NCI-H1694 treated with DMSO at 0.1 percent for 48 hours (cell line): ENCODE measurements at places on chromosomes 7 and 10.
A peak's percentile ranks its signal among the peaks of the same experiment; 100 is the strongest.

GRCh38 chr7:76074972-76075370 is 27.1 kb downstream of the MDH2 start:
- DNase-seq, result no peak

DNA sequence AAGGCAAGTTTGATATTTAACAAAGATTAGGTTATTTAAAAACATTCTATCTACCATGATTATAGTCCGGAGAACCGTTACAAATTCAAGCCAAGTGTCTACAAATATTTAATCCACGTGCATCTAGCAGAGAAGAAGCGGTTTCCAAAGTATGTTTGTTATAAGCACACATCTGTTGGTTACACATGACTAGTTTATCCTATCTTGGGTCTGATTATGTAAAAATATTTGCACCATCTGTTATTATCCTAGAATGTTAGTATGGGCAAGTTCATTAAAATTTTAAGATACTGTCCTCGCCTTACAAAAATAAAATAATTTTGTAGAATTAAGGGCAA is 289.2 kb upstream of the VSTM2A start:
- DNase-seq, result no peak

DNA sequence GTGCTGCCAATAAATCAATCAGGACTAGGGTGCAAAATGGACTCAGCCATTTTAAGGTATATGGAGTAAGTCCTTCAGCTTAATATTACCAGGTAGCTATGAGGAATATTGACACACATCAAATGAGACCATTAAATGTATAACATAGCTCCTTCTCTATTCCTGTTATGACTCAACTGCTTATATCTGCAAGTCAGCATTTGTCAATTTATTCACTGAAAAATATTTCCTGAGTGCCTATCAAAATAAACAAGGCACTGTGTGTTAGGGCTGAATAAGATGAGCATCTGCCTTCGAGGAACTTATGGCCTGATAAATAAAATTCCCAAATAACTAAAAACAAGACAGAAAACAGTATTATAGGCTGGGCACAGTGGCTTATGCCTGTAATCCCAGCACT is 113.8 kb downstream of the CDK6 start:
- no peak for DNase-seq

GRCh38 chr10:29160150-29160617 is 128.7 kb upstream of the LYZL1 start:
- no peak for DNase-seq

- no peak for DNase-seq
These were observed 673.9 kb downstream of the PARD3 start for GRCh38 chr10:34141032-34141680.

- no peak for DNase-seq
These were observed 54.5 kb downstream of the CUL1 start for GRCh38 chr7:148753224-148753623.

- DNase-seq, result no peak
These were observed 108.0 kb downstream of the SDK1 start for GRCh38 chr7:3408814-3409595.

GRCh38 chr7:134767520-134768168 is 11.8 kb upstream of the CALD1 start:
- DNase-seq, result no peak

DNA sequence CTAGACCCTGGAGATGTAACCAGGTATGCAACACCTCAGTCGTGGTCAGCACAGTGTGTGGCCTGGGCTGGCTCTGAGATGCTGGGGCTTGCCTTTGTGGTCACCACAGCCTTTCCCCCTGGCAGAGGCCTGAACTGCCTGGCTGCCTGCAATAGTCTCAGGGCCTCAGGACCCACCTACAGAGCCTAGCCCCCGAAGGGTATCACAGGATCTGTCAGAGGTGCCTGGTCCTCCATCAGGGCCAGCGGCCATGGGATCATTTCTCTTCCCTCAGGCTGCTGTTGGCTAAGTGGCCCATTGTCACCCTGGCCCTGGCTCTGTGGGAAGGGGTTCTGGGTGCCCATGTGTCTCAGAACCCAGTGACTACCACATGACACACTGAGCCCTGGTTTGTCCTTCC is 141.6 kb downstream of the CYP26A1 start:
- no peak for DNase-seq

DNA sequence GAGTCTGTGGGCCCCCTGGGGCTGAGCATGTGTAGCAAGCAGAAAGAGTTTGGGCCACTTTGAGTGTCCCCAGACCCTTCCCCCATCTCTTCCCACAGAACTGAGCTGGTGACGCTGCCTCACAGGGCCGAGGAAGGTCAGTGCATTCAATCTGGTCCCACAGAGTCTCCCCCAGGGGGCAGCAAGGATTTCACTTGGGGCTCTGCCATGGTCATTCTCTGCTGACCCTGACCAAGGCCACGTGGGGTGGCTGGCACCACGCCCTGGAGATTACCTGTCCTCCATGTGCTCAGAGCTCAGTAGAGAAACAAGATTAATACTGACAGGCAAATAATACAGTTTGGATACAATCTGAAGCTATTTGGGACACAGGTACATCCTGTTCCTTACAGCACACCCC is 30.2 kb downstream of the ADRA2A start:
- no peak for DNase-seq

- DNase-seq, result no peak
These were observed 149.2 kb downstream of the PRKAG2 start for GRCh38 chr7:151727579-151728285.

DNA sequence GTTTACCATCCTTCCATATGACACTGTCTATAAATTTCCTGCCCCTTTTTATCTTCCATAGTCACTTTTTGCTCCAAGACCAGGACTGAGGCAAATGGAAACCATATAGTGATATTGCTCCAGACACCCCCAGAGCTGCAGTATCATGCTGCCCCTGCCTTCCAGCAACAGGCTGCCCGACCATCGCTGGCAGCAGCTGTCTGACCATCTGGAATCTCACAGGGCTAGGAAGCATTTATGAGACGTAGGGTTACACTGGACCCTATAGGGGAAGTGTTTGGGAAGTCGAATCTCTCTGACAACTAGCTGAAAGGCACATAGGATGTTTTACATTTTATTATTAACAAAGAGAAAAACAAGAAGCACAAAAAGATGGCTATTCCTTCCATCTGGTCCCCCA is 19.4 kb downstream of the ENO4 start:
- peak; percentile 8 for DNase-seq

DNA sequence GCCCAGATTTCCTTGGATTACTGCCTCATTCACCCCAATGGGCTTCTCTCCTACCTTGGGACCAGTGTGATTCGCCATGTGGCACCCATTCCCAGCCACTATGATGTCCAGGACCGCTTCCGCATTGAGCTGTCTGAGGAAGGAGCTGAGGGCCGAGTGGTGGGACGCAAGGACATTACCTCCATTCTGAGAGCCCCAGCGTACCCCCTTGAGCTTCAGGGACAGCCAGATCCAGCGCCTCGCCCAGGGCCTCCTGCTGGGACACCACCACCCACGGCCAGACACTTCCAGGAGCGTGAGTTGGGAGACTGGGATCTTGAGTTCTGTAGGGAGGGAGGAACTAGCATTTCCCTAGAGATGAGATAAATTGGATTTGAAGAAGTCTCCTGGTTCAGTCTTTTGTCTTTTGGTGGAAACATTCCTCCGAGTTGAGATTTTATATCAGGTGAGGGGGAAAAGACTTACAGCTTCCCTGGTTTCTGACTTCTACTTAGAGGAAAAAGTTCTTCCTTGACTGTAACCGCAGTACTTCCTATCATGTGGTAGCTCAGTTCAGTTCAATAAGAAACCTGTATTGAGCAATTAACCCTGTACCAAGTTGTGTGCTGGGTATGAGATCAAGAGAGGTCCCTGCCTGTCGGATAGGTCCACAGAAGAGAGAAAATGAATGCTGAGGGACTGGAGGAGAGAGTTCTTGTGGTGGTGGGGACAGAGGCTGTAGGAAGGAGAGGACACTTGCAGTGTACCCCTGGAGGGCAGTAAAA is 1.3 kb downstream of the MOSPD3 start:
- no peak for DNase-seq

- no peak for DNase-seq
These were observed 8.0 kb upstream of the SPOCK2 start for GRCh38 chr10:72096115-72097000.

- no peak for DNase-seq
These were observed 37.9 kb downstream of the SYPL1 start for GRCh38 chr7:106074257-106074656.

DNA sequence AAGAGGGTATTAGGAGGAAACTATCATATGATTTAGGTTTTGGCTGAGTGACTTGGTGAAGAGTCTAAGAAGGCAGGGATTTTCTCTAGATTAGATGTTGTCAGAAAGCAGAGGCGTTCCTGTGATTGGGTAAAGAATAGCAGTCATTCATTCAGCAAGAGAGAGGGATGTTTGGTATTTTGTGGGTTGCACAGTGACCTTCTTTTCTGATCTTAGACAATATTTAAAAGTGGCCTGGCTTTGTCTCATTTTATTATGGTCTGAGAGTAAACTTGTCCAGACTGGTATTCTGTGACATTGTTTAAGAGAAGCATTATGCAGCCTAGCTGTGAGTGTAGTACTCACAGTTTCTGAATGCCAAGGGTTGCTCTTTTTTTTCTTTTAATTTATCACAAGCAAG is 18.5 kb downstream of the HYAL4 start:
- no peak for DNase-seq

DNA sequence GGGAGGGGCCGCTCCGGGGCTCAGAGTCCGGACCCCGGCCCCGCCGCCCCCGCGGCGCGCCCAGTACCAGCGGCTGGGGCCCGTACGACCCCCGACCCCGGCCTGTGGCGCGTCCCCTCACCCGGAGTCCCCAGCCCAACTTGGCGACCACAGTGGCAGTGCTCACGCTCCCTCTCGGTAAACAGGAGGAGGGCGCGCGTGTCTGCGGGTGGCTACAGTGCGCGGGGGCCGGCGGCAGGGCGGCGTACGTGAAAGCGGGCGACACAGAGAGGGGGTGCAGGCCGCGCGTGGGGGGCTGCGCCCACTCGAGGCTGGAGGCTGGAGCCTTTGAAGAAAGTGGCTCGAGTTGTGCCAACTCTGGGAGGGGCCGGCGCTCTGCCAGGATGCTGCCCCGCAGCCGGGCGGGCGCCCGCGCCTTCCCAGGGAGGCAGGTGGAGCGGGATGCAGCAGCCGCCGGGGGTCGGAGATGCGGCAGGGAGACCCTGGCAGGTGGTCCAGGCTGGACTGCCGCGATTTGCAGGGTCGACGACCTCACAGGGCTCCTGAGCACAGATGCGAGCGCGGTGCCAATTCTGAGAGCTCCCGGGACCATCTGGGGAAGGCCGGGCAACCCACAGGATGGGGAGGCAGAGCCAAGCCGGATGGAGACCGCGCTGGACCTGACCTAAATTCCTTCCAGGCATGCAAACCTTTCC is 655 bp downstream of the PTPRE start:
- no peak for DNase-seq

- DNase-seq, result no peak
These were observed 5.7 kb downstream of the ATG9B start for GRCh38 chr7:151018421-151019129.

DNA sequence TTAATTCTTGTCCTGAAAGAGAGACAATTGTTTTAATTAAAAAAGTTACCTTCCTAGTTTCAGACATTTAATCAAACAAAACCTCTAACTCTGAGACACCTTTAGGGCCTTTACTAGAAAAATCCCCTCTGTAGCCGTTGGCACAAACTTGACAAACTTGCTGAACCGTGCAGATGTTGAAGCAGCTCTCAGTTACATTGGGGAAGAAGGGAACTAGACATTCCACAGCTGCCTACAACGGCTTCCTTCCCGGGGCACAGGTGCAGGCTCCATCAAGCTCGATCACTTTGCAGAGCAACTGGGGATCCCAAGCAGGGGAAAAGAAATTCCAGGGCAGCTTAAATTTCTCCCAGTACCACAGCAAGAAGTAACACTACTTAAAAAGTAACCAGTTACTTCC is 141.3 kb downstream of the SKAP2 start:
- DNase-seq, result no peak

GRCh38 chr7:86448856-86449255 is 194.9 kb upstream of the GRM3 start:
- no peak for DNase-seq

GRCh38 chr10:116796469-116796868 is 52.8 kb upstream of the ENO4 start:
- DNase-seq, result no peak

DNA sequence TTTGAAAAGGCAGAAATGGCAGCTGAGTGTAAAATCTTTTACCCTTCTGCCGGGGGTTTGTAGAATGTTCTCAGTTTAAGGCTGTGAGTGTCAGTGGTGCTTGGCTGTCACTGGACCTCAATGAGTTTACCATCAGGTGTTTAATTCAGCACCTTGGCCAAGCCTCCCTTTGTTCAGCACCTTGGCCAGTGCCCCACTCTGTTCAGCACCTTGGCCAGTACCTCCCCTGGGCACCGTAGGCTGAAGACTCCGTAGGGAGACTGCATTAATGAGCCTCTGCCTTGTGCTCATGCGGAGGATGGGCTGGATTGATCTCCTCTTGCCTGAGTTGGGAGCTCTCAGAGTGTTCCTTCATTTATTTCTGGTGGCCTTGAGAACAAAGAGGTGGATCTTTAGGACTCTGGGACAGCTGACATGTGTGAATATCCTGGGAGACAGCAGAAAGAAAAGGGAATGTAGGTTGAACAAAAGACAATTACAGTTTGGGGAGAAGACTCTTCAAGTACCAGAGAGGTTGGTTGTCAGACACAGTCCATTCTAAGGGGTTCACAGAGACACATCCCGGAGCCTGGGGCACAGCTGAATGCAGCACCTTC is 1.6 kb downstream of the FAM24A start:
- no peak for DNase-seq

GRCh38 chr10:33016988-33017387 is 59.0 kb upstream of the ITGB1 start:
- DNase-seq, result no peak

DNA sequence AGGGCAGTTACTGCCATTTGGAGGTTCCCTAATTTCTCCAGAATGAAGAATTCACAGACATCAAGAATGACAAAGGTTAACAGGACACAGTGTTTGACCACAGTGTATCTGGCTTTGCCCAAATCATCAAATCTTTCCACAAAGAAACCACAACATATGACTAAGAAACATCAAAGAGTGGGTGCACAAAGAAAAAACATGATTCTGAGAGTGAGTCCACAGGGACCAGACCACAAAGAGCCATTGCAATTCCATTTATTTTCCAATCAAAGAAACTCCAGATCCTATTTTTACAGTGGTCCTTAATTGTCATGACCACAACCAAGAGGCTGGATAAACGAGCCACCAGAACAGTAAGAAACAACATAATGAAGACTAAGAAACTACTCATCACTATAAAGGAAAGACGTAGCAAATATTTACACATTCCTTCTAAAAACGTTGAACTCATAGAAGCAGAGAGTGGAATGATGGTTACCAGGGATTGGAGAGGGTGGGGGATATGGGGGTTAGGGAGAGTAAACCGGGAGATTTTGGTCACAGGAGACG is 286.5 kb downstream of the DOCK4 start:
- no peak for DNase-seq

GRCh38 chr10:102113956-102114857 is 6.0 kb downstream of the LDB1 start:
- DNase-seq, result peak; percentile 49

- DNase-seq, result peak; percentile 79
These were observed 40.3 kb downstream of the YKT6 start for GRCh38 chr7:44240983-44241510.
